Activated CD4-positive, alpha-beta T cell treated with anti-CD3 and anti-CD28 coated beads for 24 hours (primary cell): ENCODE measurements at places on chromosomes 7 and 10.

DNA sequence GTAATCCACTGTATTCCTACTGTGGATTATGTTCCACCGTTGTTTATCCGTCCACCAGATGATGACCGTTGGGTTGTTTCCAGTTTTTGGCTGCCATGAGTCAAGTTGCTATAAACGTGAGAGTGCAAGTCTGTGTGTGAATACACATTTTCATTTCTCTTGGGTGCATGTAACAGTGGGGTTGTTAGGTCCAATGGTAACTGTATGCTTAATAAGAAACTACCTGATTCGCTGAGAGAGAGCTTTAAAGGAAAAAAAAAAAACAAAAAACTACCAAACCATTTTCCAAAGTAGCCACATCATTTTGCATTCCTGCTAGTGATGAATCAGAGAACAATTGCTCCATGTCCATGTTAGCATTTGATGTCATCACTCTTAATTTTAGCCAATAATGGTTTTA, 15.9 kb downstream of the UBN2 start:
- DNase-seq, result no peak

GRCh38 chr7:130353196-130353595, 8.6 kb downstream of the CPA5 start:
- no peak for DNase-seq

GRCh38 chr10:77586719-77587415, 50.7 kb downstream of the KCNMA1 start:
- no peak for DNase-seq

DNA sequence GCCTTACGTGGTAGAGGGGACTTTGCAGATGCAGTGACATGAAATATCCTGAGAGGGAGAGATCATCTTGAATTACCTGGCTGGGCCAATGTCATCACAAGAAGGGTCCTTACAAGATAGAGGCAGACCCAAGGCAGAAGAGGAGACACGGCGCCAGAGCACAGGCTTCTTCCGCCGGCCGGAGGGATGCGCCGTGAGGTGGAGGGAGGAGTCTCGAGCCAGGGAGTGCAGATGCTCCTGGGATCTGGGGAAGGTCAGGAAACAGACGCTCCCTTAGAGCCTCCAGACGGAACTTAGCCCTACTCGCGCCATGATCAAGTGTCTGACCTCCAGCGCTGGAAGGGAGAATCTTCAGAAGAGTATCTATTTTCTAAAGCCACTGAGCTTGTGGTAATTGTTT, 304.8 kb downstream of the GLRX3 start:
- no peak for DNase-seq

- DNase-seq, result no peak
Observed at GRCh38 chr7:17697128-17697881, 243.0 kb downstream of the SNX13 start.

- no peak for DNase-seq
Observed at GRCh38 chr10:132637477-132638129, 100.0 kb downstream of the INPP5A start.

- DNase-seq, result no peak
Observed at GRCh38 chr10:113494761-113495160, 58.1 kb upstream of the HABP2 start.

- no peak for DNase-seq
Observed at GRCh38 chr10:74072503-74072902, 74.6 kb downstream of the VCL start.

DNA sequence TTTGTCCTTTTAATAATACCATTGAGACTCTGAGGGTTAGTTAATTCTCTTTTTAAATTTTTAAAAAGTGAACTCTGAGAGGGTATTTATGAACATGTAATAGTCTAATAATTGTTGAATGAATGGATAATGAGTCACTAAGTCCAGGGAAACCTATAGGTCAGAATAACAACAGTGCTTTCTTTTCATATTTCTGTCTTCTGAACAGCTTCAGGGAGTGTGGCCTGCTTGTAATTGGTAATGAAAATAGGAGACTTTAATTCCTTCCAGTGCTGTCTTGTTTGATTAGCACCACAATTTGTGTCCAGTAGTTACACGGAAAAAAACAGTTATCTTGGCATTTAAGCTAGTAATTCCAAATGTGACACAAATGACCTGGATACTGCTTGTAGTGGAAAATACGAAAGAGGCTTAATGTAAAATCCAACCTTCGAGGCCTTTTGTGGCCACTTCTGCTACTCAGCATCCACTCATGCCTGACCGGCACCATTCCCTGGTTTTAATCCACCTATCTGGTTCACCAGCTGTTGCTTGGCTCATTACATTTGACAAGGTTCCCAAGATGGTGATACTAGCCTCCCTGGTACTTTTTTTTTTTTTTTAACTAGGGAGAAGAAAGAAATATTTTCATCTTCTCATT, 149.3 kb upstream of the IMMP2L start:
- DNase-seq, result no peak

DNA sequence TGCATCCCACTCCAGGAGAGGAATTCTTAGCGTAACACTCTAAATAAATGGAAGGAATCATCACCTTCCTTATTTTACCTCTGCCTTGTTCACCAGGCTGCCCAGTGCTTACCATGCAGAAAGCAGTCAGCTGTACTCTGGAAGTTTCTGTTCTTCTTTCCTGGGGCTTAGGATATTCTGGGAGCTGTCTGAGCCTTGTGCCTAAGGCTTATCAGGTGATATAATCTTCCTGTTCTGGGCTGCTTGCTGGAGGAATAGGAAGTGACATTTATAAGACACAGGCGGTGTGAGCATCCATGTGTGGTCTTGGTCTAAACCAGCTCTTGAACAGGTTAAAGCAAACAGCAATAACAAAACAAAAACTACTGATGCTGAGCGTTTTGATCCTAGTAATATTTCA, 13.5 kb downstream of the KCTD7 start:
- DNase-seq, result no peak

GRCh38 chr10:66882271-66882670, 43.6 kb upstream of the LRRTM3 start:
- DNase-seq, result no peak

DNA sequence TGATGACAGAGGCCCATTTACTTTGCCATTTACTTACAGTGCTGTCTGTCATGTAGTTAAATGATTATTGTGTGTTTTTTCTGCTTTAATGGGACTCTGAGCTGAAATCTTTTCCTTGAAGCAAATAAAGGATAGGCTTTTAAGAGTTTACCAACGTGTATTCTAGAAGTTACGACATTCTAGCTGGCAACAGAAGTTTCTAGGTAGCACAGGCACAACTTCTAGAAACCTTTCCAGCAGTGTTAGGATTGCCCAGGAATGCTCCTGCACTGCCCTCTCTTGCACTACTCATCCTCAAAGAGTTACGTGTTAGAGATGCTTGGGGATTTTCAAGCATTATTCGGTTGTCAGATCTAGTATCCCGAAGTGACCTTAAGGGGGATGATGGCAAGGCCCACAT, 42.5 kb upstream of the TMEM236 start:
- no peak for DNase-seq

DNA sequence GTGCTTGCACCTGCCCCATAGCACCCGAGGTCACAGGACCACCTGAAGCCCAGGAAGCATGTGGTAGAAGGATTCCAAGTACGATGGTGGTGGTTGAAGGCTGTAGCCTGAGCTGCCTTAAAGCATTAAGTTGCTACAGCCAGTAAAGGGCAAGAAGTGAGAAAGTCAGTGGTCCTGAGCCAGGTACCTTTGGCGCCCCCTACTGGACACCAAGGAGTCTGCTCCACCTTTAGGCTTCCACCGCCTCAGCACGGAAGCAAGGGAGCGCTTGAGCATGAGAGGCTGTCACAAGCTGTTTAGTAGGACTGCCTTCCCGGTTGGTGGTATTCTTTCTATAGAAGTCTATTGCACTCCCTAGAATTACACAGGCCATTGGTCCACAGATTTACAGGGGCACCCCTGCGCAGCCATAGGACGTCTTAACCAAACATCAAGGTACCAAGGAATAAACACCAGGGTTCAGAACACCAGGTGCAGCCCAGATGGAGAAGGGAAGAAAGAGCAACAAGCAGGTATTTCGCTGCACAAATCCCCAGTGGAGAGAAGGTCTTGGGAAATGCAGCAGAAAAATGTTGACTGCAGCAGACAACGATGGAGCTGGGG, 2.2 kb downstream of the CRTAC1 start:
- peak; percentile 50 for DNase-seq
